ENCODE measurements at places on chromosomes 6 and 20.

DNA sequence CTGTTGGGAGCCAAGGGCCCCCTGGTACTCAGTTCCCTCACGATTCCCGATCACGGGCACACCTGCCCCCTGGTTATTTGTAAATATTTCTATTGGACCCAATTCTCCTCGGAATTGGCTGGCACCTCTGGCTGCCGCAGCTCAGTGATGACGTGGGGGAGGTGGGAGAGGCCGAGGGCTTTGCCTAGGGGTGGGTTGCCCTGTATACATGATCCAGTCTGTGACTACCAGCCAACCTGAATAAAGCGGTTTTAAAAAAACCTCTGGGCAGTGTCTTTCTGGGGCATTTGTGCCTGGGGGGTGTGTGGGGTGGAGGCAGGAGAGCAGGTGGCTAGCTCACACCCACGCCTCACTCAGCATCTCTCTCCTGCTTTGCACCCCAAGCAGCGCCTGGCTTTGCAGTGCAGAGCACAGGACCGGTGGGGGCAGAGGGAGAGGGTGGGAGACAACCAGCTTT is 42.2 kb downstream of the VSTM2L start:
- no peak for DNase-seq

DNA sequence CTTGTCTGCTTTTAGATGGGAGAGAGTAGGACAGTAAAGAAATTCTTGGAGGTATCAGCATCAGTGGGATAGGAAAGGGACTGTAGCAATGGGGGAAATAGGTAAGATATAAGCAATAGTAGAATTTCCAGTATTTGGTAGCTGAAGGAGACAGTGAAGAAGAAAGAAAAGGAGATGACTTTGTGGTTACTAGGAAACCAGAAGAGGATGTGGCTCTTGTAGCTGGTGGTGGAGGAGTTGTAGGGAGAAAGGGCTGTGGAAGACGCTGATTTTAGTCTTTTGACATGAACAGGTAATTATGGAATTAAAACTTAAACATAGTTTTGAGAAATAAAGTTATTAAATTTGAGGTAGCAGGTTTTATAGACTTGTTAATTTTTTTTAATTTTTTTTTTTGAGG is 26.1 kb downstream of the SH3BGRL2 start:
- DNase-seq = no peak

GRCh38 chr6:15326067-15326614 is 80.3 kb downstream of the JARID2 start:
- DNase-seq = no peak

- no peak for DNase-seq
These were observed 170.2 kb upstream of the PLN start for GRCh38 chr6:118377711-118378414.

- DNase-seq = no peak
These were observed 60.7 kb upstream of the FNDC1 start for GRCh38 chr6:159108426-159108985.

- no peak for DNase-seq
These were observed 25.3 kb upstream of the CTAGE9 start for GRCh38 chr6:131736003-131736596.

GRCh38 chr20:4011226-4011975 is 4.0 kb downstream of the RNF24 start:
- DNase-seq = no peak

GRCh38 chr20:49700411-49701185 is 13.1 kb downstream of the B4GALT5 start:
- no peak for DNase-seq

- no peak for DNase-seq
These were observed 41.2 kb upstream of the PDE10A start for GRCh38 chr6:165704045-165704748.
